SK-N-MC (cell line): ENCODE measurements at places on chromosomes 12 and 14.

GRCh38 chr12:41302979-41303403 is 114.9 kb downstream of the PDZRN4 start:
- DNase-seq = no peak

DNA sequence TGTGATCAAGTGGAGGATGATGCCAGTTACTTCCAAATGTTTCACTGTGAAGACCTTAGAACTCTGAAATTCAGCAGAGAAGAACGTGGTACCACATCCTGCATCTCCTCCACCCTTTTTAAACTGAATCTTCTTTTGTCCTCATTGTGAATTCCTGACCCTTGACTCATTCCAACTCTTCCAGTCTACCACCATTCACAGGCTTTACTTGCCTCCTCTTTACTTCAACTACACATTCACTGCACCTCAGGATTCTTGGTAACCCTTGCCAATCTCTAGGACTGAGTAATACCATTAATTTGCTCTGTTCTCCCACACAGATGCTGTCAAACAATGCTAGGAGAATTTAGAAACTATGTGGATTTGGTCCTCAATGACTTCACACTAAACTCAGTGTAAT is 37.3 kb downstream of the PPP1R12A start:
- no peak for DNase-seq

- DNase-seq = no peak
Observed at GRCh38 chr12:116693286-116694227, 44.3 kb downstream of the SPRING1 start.

DNA sequence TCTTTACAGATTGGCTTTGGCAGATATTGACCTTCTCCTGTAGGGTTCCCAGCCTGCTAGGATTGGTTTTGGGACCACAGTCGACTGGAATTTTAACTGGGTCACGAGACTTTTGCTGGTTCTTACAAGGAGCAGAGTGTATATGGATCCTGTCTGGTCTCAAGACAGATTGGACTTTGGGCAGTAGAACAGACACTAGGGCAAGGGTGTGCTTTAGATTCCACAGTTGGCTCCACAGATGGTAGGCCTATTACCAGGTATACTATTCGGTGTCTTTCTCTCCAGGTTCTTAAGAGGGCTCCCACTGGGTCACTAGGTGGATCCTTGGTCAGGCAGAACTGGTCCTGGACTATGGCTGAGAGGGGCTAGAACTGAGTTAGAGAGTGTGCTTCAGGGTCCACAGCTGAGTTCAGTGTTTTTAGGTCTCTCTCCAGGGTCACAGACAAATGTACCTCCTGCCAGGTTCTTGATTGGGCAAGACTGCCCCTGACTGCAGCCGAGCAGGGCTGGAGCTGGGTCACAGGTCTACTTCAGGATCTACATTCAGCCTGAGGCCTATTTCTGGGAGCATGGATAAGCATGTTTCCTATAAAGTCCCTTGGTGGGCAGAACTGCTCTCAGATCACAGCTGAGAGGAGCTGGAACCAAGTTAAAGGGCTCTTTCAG is 460.2 kb downstream of the TMEM117 start:
- no peak for DNase-seq

DNA sequence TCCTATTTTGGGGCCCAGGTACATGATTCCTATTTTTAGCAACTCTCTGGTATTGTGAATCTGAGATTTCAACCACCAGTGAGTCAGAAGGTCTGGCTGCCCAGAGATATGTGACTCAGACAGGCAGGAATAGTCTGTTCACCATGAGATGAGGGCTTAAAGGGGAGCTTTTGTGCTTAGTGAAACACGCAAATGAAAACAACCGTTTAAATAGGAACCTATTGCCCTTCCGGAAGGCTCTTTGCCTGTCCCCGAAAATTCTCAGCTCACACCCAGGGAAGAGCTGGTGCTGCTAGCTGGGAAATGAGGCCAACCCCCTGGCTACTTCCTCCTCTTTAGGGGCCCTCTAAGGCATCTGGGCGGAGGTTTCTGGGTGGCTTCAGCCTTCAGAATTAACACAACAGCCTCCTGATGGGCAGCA is 283.6 kb downstream of the CACNA1C start:
- DNase-seq = no peak

GRCh38 chr12:93153321-93153720 is 224.2 kb upstream of the EEA1 start:
- no peak for DNase-seq
